ENCODE measurements at places on chromosomes 1 and 21.

DNA sequence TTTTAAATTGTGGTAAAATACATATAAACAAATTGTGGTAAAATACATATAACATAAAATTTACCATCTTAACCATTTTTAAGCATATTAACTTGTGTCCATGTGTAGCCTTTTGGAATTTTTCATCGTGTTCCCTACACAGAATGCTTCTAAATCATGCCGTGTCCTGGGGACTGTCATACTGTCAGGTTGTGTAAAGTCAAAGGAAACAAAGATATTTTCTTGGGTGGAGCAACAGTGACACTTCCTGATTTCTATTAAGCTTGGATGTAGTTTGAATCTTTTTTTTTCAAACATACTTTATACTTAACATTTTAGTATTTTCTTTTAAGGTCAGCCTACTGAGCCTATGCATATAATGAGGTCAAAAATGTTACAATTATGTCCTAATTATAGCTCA, 32.3 kb downstream of the DOP1B start:
- DNase-seq: no peak

- DNase-seq: no peak
Observed at GRCh38 chr21:40556442-40556968, 290.5 kb downstream of the DSCAM start.

DNA sequence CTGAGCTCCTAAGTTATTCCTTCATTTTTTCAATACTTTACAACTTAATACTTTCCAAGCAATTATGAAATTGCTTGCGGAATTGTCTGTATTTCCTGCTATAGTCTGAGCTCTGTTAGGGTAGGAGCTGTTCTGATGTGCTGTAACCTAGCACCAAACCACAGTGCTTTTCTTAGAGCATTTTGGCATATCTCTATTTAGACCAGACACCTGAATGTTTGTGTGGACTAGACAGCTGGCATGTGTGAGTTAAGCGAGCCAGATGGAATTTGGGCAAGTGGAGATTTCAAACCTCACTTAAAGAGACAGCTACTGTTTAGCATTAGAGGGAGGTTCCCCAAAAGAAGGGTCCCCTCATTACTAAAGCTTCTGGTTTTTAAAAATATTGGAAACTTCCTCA, 106.1 kb downstream of the RWDD3 start:
- DNase-seq: no peak

- no peak for DNase-seq
Observed at GRCh38 chr1:94301186-94301585, 63.8 kb upstream of the ARHGAP29 start.

DNA sequence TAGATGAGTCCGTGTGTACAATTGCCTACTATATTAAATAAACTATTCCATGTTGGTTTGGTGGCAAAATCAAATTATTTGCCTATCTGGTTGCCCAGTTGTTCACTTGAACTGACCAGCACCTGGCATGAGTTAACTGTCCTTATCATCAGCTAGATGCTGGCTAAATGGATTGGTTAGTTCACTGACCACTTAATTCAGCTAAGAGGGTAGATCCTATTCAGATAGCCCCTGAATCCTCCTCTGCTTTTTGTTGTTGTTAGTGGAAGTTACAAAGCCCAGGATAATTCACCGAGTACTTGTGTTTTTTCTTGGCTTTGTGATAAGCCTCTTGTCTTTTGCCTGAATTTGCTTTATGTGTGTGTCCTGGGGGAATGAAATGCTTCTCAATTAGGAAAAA, 22.8 kb upstream of the CD53 start:
- no peak for DNase-seq

All from cardiac fibroblast (primary cell).